Glomerular endothelial cell (primary cell): ENCODE measurements at places on chromosomes 7 and 10. TPM values are rescaled to one million over a fixed set of nuclear protein-coding genes. Genes with fewer than 3 reads are reported as not detected.

GRCh38 chr10:43282881-43283280 lies 16.0 kb upstream of the RASGEF1A start:
- no peak for DNase-seq

DNA sequence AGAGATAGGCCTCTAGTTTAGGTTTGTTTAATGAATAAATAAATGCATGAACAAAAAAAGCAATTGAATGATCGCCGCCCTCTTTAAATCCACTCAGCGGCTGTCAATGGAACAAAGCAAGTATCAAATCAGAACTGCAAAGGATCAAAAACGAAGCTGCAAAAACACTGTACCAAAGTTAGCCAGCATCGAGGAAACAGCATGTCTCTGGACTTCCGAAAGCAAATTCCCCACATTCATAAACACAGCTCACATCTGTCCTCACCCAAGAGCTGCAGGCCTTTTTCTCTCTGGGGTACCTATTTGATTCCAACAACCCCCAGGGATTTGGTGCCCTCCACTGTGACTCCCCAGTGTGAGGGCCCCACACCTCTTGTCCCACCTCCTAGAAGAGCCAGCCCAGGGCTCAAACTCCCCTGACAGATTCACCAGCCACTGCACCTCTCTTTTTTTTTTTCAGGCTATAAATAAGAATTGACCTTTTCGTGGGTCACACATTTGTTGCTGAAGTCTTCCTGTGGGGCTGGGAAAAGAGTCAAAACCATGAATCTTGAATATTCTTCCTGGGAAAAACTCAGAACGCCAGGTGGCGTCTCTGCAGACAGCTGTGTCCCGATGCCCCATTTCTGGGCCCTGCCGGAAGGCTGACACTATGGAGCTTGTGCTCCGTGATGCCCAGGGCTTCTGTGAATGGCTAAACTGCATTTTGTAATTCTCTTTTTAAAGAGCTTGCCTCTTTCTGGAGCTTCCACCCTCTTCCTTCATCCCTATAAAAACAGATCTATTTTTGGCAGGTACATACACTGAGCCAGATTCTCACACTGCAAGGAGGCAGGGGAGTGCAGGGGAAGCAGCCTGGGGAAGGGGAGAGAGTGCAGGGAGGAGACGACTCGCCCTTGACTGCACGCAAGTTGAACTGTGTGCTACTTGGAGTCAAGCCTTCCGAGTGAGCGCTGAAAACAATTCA lies 51.7 kb downstream of the HSPA12A start:
- no peak for DNase-seq

RAMP3 gene
- total RNA-seq, result not detected in 2 replicates

- no peak for DNase-seq
Observed at GRCh38 chr7:127189074-127189473, 63.7 kb downstream of the GRM8 start.

DNA sequence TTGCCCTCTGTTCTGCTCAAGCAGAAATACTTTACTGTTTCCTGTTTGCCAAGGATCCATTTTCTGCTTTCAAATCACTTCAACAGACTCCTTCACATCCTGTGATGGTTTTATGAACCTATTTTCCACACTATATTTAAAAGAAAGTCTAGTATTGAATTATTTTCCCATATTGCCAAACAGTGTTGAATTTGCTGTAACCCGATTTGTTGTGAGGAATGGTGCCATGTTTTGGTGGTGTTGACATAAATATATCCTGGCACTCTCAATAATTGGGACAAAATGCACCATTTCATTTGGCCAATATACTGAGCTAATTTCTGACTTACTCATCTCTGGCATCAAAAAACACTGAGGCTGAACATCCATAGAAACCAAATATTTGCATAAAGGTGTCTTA lies 615.4 kb upstream of the SEMA3D start:
- DNase-seq, result no peak

GRCh38 chr7:121909716-121910345 lies 36.9 kb downstream of the PTPRZ1 start:
- no peak for DNase-seq

DNA sequence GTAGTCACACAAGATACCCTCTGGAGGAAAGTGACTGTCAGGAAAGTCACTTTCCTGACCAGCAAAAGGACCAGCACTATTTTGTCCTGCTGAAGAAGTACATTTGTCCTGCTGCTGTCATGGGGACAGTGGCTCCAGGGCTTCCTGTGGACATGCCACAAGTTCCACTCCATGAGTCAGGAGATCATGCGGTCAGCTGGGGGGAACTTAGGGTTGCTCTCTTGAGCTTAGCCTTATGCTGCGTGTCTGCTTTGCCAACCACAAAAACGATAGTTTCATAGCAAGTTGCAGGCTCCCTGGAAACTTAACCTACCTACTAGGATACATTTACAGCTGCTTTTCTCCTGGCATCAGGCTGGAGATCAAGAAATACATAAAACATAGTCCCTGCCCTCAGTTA lies 19.8 kb upstream of the ALOX5 start:
- DNase-seq, result no peak

DNA sequence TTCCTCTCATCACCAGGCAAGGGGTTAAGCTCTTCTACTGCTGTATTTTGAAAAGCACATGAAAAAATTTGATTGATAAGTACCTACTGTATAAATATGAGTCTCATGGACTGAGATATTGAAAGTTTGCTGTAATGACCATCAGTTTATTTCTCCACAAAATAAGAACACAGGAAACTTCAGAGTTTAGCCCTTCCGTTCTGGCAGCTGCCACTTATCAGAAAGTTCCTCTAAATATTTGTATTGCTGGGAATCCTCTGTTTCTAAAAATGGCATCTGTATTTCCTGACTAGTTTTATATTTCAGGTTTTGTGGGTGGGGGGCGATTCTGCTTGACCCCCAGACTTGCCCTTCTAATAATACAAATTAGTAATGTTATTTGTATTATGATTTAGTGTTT lies 92.0 kb downstream of the LYZL2 start:
- no peak for DNase-seq

- no peak for DNase-seq
Observed at GRCh38 chr7:29078311-29079260, 67.8 kb downstream of the CPVL start.
